Stimulated activated CD4-positive, alpha-beta T cell treated with anti-CD3 and anti-CD28 coated beads, Interleukin-2, amount 100 ng/mL, for 4 hours (primary cell): ENCODE measurements at places on chromosomes 5 and 9.

GRCh38 chr5:108760512-108760911, 12.8 kb downstream of the FER start:
- DNase-seq = no peak

DNA sequence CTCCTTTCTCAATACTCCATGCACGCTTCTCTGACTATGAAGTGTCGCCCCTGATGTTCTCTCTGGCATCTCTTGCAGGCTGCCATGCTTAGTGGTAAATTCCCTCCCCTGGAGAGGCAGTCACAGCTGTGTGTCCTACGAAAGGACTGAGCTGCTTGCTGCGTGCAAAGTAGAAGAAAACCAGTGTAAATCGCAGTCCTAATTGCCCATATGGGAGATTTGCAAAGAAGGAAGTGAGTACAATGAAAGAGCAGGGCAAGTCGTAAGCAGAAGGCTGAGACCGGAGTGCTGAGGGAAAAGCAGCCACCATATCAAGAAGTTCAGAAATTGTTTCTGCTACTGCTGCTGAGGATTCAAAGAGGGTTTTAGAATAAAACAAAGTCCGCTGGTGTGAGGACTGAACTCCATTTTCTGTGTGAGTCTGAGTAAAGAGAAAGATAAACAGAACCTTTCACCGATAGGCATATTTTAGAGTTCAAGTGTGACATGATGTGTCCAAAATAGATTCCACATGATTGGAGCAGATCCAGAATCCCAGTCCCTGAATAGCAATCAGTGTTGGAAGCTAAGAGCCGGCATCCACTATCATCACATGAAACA, 507.8 kb upstream of the MPDZ start:
- DNase-seq = no peak

- DNase-seq = no peak
Measured at GRCh38 chr5:139875957-139876356, 80.3 kb downstream of the PSD2 start.

DNA sequence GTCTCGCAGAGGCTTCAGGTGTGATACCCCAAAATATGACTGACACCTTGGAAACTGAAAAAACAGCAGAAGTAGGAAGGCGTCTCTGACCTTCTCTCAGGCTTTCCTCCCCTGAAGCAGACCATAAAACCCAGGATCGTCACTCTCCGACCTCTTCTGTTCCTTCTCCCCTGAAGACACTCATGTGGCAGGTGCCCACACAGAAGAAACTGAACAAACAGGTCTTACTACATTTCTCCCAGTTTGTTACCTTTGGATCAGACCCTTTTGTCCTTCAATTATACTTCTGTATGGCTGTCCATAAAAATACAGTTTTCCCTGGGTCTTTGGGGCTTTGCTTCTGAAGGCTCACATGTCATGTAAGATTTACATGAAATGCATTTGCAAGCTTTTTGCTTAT, 10.3 kb upstream of the PRUNE2 start:
- DNase-seq = no peak

GRCh38 chr9:123311250-123311752, 42.9 kb upstream of the STRBP start:
- DNase-seq = no peak

GRCh38 chr9:1775230-1775629, 239.9 kb upstream of the SMARCA2 start:
- no peak for DNase-seq

DNA sequence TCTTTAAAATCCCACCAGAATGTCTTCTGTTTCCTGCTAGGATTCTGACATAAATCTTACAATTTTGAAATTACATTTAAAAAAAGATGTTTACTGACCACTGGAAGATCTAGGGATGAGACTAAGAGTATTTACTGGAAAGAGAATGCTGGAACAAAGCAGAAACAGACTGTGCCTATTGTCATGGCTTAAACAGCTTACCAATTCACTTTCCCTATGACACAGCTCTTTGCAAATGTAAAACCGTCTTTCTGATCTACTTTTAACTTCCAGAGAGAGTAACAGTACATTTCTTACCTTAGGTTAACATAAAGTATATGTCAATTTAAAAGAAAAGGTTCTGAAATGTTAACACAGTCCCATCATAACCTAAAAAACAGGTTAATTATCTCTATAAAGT, 10.7 kb downstream of the GIN1 start:
- DNase-seq = no peak
